ENCODE measurements at places on chromosomes 2 and 18. TPM values are rescaled to one million over a fixed set of nuclear protein-coding genes. Genes with fewer than 3 reads are reported as not detected.

The MARCO gene
- not detected for total RNA-seq

The OBSL1 gene
- total RNA-seq = 51.9 TPM

The ATOH8 gene
- 13.1 TPM for total RNA-seq

The HOXD13 gene
- total RNA-seq = 3.1 TPM

The KLHL29 gene
- 2.1 TPM for total RNA-seq

The CYB5A gene
- total RNA-seq = 10.6 TPM

The MAP2 gene
- total RNA-seq = 5.3 TPM

The MYOM1 gene
- 0.02 TPM for total RNA-seq

The SIGLEC15 gene
- 3.5 TPM for total RNA-seq

The APCDD1 gene
- 5.3 TPM for total RNA-seq

The CDH2 gene
- 32.5 TPM for total RNA-seq

The ITPRIPL1 gene
- not detected for total RNA-seq

The KLHL41 gene
- total RNA-seq = not detected

The UGT1A9 gene
- 0.10 TPM for total RNA-seq

The RDH14 gene
- 19.8 TPM for total RNA-seq

The LOXL3 gene
- 2.0 TPM for total RNA-seq

The MARCHF4 gene
- total RNA-seq = 0.29 TPM

The COL5A2 gene
- 160 TPM for total RNA-seq

The AP1S3 gene
- 4.6 TPM for total RNA-seq

The SLC16A14 gene
- total RNA-seq = 2.5 TPM

The PROKR1 gene
- not detected for total RNA-seq

The DNAJC5G gene
- not detected for total RNA-seq

Measured in H4 (cell line).